ENCODE measurements at places on chromosomes 3 and 15.

DNA sequence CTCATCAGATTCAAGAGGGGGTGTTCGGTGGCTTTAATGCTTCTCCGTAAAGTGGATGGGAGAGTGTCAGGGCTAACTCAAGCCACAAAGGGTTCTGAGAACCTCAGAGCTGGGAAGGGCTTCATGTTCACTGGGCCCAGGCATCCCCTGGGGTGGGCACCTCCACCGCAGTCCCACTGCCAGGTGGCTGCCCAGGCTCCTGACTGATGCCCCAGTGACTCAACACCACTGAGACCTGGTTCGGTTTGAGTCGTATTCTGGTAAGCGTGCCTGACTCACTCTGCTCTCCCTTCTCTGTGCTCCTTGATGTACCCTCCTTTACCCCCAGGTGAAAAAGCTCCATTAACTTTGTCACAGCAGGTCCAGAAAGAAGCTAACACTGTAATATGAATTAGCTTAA lies 304.6 kb downstream of the RPLP1 start:
- DNase-seq, result no peak

GRCh38 chr3:64824394-64824909 lies 136.7 kb upstream of the ADAMTS9 start:
- no peak for DNase-seq

DNA sequence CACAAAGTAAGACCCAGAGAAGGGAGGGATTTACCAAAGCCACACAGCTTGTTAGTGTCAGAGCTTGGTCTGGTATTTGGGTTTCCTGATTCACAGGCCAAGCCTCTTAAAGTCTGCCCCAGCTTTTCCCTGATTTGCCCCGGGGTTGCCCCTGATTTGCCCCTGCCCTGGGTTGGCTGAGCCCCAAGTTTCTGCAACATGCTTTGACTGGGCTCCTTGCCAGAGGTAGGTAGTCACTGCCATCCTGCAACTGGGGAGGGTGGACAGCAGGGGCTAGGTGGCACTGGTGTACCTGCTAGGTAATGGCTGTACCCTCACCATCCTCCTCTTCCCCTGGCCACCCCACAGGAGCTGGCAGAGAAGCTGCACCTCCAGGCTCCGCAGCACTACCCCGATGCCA lies 2.5 kb downstream of the MPI start:
- DNase-seq, result no peak

DNA sequence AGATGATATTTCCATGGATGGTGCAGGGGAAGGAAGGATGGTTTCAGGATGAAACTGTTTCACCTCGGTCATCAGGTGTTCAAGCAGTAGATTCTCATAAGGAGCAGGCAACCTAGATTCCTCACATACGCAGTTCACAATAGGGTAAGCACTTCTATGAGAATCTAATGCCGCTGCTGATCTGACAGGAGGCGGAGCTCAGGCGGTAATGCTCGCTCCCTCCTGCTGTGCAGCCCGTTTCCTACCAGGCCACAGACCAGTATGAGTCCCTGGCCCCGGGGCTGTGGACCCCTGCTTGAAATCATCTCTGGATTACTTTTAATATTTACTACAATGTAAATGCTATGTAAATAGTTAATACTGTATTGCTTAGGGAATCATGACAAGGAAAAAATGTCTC lies 241.8 kb downstream of the ROBO2 start:
- no peak for DNase-seq

DNA sequence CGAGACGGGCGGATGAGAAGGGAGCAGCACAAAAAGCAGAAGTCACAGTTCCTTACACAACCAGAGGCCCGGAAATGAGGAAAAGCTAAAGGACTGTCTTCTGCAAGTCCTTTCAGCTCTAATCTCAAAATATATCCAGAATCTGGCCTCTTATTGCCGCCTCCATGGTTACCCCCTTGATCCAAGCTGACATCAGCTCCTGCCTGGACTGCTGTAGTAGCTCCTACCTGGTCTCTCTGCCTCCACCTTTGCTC lies 324.0 kb upstream of the ROPN1 start:
- DNase-seq, result no peak

- no peak for DNase-seq
Measured at GRCh38 chr3:103218146-103218545, 783.3 kb downstream of the ZPLD1 start.

DNA sequence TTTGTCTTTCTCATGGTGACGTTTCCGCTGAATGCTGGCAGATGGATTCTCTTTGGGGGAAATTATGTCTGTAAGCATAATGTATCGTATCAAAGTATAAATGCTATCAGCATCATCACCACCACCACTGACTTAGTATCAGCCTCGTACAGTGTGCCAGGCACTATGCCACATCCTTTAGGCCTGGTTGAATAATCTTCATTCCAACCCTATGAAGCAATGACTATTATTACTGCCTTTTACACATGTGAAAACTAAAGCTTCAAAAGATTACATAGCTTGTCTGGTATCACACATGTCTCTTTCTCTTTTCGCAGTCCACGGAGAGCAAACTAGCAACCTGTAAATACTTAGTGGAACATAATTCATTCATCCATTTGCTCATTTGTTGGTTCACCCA lies 166.7 kb upstream of the PRICKLE2 start:
- no peak for DNase-seq

DNA sequence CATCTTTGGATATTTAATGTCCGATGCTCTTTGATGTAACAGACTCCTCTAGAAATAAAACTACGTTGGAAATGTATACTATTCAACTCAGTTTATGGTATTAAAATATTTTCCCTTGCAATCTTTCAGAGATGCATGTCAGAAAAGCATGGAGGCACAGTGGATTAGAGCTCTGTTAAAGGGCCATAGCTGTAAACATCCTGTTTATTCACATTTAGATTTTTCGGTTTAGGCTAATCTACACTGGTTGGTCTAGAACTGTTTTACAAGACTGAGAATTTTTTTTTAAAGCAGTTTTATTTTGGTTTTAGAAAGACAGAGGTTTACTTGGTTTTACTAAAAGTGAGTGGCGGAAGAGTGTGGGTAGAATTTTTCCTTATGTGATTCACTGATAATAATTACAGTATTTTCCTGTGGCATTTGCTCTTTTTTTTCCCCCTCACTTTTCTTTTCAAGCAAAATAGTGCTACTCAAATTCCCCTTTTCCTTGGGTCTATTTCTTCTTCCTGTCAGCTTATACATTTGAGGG lies 132.1 kb downstream of the IL1RAP start:
- no peak for DNase-seq

- no peak for DNase-seq
Measured at GRCh38 chr15:33150971-33151370, 43.5 kb downstream of the FMN1 start.

GRCh38 chr3:58528629-58529028 lies 8.4 kb downstream of the ACOX2 start:
- peak; percentile 55 for DNase-seq

DNA sequence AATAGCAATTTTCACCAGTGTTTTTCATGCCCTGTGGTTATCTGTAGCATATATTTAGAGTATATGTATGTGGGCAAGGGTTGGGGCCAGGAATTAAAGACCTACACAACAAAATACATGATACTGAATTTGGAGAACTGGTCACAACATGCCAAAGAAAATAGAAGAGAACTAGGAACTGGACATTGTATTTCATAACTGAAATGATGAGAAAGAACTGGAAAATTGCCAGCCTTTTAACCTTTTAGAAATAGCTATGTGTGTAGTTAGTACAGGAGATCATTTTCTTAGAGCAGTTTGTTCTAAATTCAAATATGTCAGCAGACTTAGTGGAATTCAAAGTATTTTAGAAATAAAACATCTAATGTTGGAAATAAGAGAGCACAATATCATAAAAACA lies 227.1 kb upstream of the CGNL1 start:
- DNase-seq, result no peak

GRCh38 chr15:70077188-70078147 lies 20.2 kb downstream of the TLE3 start:
- DNase-seq, result no peak

GRCh38 chr3:71064956-71065763 lies 518.4 kb downstream of the FOXP1 start:
- DNase-seq, result peak; percentile 73

GRCh38 chr15:57541271-57541670 lies 50.4 kb upstream of the MYZAP start:
- DNase-seq, result no peak

GRCh38 chr3:197367081-197367780 lies 68.8 kb upstream of the DLG1 start:
- DNase-seq, result peak; percentile 19

- peak; percentile 61 for DNase-seq
Measured at GRCh38 chr15:51390966-51391422, 49.5 kb downstream of the GLDN start.

- no peak for DNase-seq
Measured at GRCh38 chr3:69094467-69095205, 9.9 kb downstream of the ARL6IP5 start.

DNA sequence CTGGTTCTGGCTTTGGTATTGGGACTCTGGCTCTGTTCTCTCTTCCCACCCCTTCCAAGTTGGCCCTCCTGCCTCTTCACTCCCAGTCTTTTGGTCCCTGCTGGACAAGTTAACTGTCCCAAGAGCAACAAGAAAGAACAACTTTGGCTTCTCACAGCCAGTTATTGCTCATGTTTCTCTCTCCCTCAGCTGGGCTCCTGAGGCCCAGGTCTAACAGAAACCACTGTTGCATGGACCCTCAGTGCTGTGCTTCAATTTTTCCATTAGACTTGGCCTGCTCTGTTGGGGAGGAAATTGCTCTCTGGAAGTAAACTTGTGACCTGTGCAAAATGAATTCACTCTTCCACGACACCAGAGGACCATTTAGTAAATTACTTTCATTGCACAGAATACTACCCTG lies 64.5 kb downstream of the CHST2 start:
- no peak for DNase-seq

GRCh38 chr3:164222197-164222596 lies 856.1 kb downstream of the SI start:
- DNase-seq, result no peak

GRCh38 chr3:68666429-68667136 lies 265.8 kb downstream of the TAFA4 start:
- DNase-seq, result no peak

GRCh38 chr3:14146381-14147065 lies 21.7 kb downstream of the TMEM43 start:
- no peak for DNase-seq

GRCh38 chr3:37291275-37291700 lies 116.9 kb upstream of the LRRFIP2 start:
- no peak for DNase-seq

DNA sequence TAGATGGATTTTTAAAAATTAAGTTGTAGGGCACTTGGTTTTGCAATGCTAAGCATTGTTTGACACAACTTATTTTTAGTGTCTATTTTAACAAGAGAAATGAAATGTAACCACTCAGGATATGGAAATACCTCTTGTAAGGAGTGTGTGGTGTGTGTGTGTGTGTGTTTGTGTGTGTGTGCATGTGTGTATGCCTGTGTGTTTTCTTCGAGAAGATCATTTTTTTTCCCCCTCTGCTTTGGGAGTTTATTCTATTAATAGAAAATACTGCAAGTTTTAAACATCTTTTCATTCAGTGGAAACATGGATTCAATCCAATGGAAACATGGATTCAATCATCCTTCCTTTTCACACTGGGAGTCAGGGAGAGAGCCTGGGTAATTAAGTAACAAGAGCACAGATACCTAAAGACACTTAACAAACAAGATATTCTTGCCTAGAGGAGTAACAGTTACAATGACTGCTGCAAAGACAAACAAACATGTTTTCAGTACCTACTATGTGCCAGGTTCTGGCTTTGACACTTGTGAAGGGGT lies 567.2 kb upstream of the TBL1XR1 start:
- no peak for DNase-seq

GRCh38 chr15:62993066-62993465 lies 49.5 kb upstream of the TPM1 start:
- DNase-seq, result no peak

GRCh38 chr3:195101001-195101583 lies 169.9 kb downstream of the XXYLT1 start:
- DNase-seq, result no peak

GRCh38 chr15:58702233-58702632 lies 47.3 kb downstream of the ADAM10 start:
- no peak for DNase-seq

DNA sequence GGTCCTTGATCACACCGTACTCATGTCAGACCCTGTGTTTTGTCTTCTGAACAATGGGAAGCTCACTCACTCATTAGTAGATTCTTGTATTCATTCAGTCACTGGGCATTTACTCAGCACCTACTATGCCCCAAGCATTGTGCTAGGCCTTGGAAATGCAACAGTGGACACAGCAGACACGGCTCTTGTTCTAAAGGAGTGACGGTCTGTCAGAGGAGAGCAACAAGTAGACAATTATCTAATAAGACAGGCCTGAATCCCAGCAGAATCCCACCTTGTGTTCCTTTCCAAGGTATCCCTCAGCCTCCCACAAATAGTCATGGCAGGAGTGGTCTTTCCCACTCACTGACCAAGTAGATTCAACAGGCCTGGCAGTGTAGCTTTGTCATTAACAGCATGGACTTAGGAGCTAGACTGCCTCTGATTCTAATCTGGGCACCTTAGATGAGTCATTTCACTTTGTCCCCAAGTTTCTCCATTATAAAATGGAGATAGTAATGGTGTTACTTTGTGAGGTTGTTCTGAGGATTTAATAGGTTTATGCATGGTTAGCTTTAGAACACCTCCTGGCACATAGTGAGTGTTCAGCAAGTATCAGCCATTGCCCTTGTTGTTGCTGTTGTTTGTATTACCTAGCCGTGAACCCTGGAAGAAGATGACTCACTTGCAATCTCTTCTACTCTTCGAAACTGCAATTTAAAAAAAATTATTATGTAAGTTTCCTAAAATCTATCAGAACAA lies 69.1 kb downstream of the SSUH2 start:
- no peak for DNase-seq

GRCh38 chr3:73550032-73550431 lies 74.7 kb downstream of the PDZRN3 start:
- DNase-seq, result no peak

DNA sequence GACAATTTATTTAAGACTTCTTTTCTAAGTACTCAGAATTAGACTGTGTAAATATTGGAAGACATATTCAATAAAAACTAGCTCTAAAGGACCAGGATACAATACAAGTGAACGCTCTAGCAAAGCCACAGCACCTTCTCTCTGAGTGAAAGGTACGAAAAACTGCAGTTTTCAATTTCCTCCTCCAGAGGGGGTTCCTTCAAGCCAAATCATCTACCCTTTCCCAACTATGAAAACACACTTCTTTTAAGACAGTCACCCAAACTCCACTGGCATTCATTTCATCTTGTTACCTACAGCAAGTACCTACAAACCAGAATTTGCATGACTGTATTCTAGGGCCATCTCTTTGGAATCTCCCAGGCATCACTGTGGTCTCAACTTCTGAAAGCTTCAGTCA lies 165.8 kb downstream of the ERC2 start:
- no peak for DNase-seq

DNA sequence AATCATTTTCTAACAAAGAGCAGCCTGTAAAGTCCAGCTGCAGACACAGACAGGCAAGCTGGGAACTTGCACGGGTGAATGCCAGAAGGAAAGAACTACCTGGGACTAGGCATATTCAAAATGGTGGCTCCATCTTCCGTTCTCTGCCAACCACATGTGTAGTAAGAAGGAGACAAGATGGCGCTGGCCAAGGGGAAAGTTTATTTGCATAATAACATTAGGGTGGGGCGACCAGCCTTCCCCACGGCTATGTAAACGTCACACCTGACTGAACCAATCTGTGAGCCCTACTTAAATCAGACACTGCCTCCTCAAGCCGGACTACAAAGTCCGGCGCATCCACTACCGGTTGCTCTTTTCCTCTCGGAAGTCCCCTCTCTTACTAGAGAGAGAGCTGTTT lies 130.8 kb downstream of the SNRK start:
- no peak for DNase-seq

- DNase-seq, result no peak
Measured at GRCh38 chr3:170707899-170708298, 122.0 kb upstream of the SLC7A14 start.

GRCh38 chr3:43096761-43097160 lies 9.1 kb downstream of the POMGNT2 start:
- DNase-seq, result no peak

Data from iPS-NIHi11 (cell line).